ENCODE measurements at places on chromosomes 13 and 19.

DNA sequence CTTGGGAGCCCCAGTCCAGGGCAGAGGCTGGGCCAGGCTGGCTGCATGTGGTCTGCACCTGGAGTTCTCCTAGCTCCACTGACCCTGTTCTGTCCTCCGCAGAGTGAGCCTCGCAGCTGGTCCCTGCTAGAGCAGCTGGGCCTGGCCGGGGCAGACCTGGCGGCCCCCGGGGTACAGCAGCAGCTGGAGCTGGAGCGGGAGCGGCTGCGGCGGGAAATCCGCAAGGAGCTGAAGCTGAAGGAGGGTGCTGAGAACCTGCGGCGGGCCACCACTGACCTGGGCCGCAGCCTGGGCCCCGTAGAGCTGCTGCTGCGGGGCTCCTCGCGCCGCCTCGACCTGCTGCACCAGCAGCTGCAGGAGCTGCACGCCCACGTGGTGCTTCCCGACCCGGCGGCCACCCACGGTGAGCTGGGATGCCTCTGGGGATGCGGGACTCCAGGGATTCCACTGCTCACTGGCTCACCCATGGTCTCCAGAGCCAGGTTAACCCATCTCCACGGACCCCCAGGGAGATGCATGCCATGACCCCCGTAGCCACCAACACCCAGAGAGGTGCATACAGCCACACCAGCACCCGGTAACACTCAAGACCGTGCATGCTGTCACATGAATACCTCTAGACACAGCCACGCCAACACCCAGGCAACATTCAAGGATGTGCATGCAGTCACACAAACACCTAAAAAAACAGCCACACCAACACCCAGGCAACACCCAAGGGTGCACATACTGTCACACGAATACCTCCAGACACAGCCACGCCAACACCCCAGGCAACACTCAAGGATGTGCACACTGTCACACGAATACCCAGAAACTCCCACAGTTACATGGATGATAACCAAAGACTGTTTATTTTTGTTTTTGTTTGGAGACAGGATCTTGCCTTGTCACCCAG, 8.2 kb downstream of the PKN1 start:
- no peak for DNase-seq

- DNase-seq = no peak
These were observed 39.6 kb upstream of the C1QTNF9 start for GRCh38 chr13:24269821-24270220.

- no peak for DNase-seq
These were observed 18.3 kb downstream of the ZNF611 start for GRCh38 chr19:52716522-52716921.

GRCh38 chr13:89695343-89696257, 1651.9 kb upstream of the MIR17HG start:
- no peak for DNase-seq

- no peak for DNase-seq
These were observed 166.6 kb downstream of the RAP2A start for GRCh38 chr13:97600458-97601075.

GRCh38 chr19:31970027-31970461, 375.4 kb upstream of the ZNF507 start:
- DNase-seq = no peak

DNA sequence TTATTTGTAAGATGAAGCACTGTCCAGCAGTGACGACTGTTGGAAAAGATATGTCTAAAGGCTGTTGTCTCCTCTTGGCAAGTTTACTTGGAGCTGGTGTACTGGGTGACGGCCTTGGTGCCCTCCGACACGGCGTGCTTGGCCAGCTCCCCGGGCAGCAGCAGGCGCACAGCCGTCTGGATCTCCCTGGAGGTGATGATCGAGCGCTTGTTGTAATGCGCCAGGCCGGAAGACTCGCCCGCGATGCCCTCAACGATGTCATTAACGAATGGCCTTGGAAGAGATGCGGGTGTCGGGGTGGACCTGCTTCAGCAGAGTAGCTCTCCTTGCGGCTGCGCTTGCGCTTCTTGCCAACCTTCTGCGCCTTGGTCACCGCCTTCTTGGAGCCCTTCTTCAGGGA, 24.6 kb upstream of the ZDHHC20 start:
- no peak for DNase-seq

DNA sequence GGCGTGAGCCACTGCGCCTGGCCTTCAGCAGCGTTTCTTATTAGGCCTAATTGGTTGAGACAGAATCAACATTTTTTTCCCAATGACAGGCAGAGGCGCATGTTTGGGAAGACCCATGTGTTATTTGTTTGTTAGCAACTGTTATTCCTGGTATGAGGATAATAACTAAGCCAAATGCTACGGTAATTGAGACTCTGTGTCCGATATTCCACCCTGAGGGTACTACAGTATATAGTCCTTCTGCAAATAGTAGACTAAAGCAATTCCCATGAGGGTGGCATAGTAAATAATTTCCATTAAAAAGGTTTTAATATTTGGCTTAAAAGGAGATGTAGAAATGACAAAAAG, 18.4 kb upstream of the CCL25 start:
- DNase-seq = no peak

GRCh38 chr19:44260343-44260681, 626 bp downstream of the ZNF233 start:
- DNase-seq = no peak

- no peak for DNase-seq
These were observed 7.2 kb upstream of the USF2 start for GRCh38 chr19:35261356-35262100.

DNA sequence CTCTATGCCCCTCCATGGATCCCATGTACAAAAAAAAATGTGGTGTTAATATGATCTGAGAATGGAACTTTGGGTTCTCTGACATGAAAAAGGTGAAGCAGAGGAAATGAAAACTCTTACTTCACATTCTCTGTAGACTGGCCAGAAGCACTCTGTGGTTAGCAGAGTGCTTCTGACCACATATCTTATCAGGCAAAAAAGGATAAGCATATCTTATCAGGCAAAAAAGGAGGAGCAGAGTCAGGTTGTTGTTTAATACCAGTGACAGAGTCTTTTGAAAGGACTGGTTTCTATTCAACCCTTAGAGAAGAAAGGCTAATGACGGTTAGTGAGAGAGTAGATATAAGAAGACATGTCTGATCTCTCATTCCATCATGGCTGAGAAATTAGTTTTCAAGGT, 1404.8 kb downstream of the SLITRK1 start:
- DNase-seq = no peak

GRCh38 chr13:112521073-112521685, 66.8 kb downstream of the TUBGCP3 start:
- DNase-seq = no peak

GRCh38 chr13:76607866-76608265, 278.3 kb downstream of the KCTD12 start:
- DNase-seq = no peak

DNA sequence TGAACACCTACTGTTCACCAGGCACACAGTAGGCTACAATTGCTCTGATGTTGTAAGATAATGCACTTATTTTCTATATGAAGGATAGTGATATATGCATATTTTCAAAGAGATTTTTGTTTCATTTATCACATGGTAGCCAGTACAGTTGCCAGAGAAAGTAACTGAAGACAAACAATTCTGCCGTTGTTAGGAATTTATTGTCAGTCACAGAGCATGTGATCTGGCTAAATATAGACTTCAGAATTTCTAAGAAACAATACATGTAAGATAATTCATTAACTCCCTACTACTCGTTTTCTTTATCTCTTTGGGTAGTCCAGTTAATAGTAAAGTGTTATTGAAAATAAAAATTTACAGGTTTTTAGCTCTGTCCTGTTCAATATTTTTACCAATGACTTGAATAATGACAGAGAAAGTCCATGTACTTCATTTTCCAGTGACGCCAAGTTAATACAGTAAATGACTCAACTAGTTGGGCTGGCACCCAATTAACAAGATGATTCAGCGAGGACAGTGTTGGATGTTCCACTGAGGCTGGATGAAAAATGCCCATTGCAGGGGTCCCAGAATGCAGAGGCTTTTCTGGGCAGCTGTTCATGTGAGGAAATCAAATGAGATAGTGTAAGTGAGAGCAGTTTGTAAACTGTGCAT, 35.6 kb downstream of the GJA3 start:
- no peak for DNase-seq

DNA sequence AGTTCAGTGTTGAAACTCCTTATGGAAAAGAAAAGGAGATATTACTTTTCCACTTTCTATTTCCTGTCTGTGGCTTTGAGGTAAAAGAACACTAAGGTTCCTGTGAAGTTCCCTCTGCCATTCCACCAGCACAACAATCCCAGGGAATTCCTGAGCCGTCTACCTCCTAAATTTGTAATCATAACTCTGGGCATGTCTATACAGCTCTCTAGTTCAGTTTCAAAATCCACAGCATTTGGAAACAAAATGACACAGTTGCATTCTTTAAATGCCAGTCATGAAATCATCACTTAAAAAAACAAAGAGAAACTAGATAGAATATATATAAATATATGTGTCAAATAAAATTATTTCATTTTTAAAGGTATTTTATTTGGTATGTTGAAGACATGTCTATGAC, 9.0 kb upstream of the THSD1 start:
- no peak for DNase-seq

- DNase-seq = no peak
These were observed 1.1 kb downstream of the TNNI3 start for GRCh38 chr19:55156202-55157063.

DNA sequence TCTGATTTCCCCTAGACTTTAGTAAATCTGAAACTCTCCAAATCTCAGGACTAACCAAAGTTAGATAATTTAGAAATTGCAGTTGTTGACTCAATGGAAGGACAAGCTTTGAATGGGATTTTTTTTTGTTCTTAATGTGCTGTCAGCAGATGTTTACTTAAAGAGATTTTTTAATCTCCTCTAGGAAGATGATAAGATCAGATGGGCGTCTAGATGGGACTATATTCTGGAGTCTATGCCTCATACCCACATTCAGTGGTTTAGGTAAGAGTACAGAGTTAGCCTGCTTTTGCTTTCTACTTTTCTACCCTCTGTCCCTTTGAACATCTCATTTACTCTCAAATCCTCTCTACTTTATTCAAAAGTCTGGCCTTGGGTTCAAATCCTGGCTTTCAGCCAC, 39.3 kb downstream of the TM9SF2 start:
- DNase-seq = no peak
